ENCODE measurements at places on chromosomes 6 and 20.

DNA sequence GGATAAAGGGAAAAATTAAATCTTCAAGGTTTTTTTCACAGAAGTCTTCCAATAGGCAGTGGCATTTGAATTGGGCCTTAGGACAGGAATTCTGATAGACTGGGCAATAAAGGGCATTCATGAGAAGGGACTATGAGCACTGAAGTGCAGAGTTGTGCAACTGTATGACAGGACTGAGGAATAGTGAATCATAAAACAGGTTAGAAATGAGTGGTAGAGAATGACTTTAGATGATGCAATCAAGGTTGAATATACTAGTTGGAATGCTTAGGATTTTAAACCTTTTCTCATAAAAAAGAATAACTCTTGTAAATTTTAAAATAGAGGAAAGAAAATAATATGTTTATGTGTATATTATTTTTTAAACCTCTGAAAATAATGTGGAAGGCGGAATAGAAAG is 944.7 kb downstream of the PHF3 start:
- DNase-seq, result no peak

DNA sequence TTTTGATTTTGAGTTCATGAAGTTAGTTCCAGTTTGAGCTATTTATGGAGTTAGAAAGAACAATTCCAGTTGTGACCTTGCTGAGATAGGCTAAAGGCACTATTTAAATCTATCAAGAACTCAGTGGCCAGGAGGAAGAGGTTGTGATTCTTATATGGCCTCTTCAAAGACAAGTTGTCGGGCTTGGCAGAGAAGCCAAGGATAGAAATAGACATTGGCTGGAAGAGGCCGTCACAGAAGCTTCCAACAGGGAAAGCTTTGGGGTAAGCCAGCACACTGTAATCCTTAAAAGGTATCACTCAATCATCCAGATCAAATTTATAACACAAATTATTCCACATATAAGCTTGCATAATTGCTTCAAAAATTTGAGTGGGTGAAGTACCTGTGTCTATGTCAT is 286.1 kb downstream of the SYNE1 start:
- DNase-seq, result no peak

- DNase-seq, result peak; percentile 88
Measured at GRCh38 chr6:32177183-32177787, 920 bp upstream of the RNF5 start.

- DNase-seq, result no peak
Measured at GRCh38 chr20:46671866-46672542, 17.2 kb downstream of the TP53RK start.

GRCh38 chr20:21398109-21399004 is 1.0 kb upstream of the NKX2-4 start:
- DNase-seq, result no peak

GRCh38 chr6:151052021-151052646 is 186.6 kb downstream of the MTHFD1L start:
- DNase-seq, result no peak

- DNase-seq, result no peak
Measured at GRCh38 chr20:51306081-51306480, 236.4 kb downstream of the NFATC2 start.

GRCh38 chr6:152804150-152804549 is 53.6 kb downstream of the VIP start:
- no peak for DNase-seq
